Activated CD4-positive, alpha-beta memory T cell treated with anti-CD3 and anti-CD28 coated beads for 36 hours (primary cell): ENCODE measurements at places on chromosomes 12 and 14.
A peak's percentile ranks its signal among the peaks of the same experiment; 100 is the strongest.

- no peak for DNase-seq
Observed at GRCh38 chr14:24403294-24403998, 4.6 kb downstream of the NYNRIN start.

GRCh38 chr12:127108360-127109215 is 1158.4 kb upstream of the TMEM132C start:
- peak; percentile 63 for DNase-seq

DNA sequence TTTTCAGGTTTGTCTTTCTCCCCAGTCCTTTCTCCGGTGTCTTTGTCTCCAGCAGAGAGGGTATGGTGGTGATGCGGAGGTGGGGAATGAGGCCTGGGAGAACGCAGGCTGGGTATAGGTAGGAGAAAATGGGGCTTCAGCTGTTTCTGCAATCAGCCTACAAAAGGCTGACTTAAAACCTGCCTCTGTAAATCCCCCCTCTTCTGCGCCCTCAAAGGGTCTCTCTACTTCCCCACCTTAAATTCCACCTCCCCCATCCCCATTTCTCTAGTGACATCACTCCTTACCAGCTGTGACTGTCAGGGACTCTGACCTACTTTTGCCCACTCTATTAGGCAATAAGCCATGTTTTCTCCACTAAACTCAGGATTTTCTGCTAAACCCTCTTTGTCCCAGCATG is 8.1 kb upstream of the RIMKLB start:
- no peak for DNase-seq

DNA sequence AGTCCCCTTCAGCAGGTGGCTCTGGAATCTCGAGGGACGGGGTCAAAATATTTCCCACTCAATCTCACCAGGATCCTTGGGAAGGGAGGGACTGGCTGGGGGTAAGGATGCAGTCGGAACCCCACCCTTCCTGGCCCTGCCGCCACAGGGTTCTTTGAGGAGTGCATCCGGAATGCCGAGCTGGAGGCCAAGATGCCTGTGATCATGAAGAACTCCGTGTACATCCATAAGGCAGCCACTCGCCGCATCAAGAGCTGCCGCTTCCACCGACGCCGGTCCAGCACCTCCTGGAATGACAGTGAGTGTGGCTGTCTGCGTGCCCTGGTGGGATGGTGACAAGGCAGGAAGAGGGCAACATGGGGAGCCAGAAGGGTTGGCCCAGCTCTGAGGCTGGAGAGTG is 43.1 kb downstream of the PLEKHD1 start:
- DNase-seq = no peak

GRCh38 chr12:105342464-105342863 is 12.0 kb downstream of the C12orf75 start:
- DNase-seq = no peak

DNA sequence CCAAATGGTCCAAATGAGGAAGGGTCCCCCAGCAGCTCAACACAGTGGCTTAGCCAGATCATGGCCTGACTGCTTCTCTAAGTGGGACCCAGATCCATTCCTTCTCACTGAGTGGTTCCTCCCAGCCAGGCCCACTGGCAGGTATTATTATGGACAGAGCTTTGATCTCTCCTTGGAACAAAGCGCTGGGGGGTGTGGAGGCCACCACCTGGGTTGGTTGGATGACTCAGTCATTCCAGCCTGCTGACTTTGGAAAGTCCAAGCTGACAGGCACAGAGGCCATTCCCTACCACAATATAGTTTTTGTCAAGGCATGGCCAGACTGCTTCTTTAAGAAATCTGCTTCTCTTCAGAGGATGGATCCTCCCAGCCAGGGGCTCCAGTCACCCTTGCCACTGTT is 341.1 kb downstream of the BTG1 start:
- DNase-seq = no peak

DNA sequence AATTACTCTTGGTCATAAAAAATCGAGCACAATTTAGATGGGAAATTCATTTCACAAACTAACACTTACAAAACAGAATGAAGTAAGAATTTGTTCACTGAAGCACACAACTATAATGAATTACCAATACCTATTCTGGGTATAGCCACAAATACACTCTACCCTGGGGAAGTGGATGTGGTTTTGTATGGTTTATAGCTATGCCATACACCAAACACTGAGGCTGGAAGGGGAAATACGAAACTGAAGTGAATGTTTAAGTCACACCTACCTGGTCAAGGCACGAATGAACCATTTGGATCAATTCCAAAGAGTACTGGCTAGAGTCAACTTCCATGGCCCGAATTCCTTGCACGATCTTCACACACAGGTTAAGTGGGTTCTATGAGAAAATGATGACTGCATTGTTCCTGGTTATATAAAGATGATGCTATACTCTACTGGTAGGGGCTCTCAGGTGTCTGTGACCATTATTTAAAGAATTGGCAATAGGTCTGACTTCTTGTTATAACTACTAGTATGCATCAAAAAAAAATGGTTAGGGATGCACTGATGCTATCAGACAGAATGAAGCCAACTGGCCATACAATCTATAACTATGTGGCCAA is 12.8 kb downstream of the NEK9 start:
- no peak for DNase-seq

- no peak for DNase-seq
Observed at GRCh38 chr12:104163631-104164030, 25.6 kb upstream of the NFYB start.

GRCh38 chr14:65496178-65496993 is 83.9 kb downstream of the FUT8 start:
- no peak for DNase-seq

GRCh38 chr14:55532645-55533344 is 47.2 kb upstream of the KTN1 start:
- no peak for DNase-seq

DNA sequence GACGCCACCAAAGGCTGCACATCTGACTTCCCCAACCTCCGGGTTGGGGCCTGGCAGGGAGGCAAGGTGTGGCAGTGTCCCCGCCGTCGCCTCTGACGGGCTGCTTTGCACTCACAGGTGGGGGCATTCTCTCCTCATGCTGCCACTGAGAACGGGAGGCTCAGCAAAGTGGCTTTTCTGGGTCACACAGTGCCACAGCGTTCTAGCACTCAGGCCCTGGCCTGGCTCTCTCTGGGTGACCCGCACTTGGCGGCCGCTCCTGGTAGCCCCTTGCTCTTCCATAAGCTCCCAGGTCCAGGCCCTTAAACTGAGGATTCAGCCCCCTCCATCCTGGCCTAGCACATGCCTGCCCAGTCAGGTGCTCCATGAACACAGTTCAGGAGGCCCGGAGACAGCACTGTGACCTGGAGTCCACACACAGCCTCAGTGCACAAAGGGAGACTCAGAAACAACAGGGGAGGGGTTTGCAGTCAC is 25.2 kb downstream of the SERPINA1 start:
- no peak for DNase-seq

DNA sequence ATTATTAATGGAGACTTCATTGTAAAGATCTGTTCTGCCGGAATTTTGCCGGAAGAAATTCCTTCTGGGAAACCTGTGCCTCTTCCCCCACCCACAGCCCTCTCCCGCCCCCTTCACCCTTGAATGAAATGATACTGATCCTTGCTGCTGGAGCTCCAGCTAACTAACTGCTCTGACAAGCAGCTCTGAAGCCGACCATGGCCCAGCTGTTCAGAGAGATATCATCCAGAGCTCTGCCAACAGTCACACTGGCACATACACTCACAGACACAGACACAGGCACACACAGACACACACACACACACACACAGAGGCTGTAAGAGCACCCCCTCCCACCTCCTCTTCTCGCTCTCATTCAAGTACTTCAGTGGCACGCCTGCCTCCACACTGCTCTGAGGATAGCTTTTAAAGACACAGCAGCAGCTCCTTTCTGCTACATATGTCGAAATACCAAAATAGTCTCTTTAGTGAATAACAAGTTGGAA is 88.6 kb downstream of the R3HDM2 start:
- peak; percentile 12 for DNase-seq

DNA sequence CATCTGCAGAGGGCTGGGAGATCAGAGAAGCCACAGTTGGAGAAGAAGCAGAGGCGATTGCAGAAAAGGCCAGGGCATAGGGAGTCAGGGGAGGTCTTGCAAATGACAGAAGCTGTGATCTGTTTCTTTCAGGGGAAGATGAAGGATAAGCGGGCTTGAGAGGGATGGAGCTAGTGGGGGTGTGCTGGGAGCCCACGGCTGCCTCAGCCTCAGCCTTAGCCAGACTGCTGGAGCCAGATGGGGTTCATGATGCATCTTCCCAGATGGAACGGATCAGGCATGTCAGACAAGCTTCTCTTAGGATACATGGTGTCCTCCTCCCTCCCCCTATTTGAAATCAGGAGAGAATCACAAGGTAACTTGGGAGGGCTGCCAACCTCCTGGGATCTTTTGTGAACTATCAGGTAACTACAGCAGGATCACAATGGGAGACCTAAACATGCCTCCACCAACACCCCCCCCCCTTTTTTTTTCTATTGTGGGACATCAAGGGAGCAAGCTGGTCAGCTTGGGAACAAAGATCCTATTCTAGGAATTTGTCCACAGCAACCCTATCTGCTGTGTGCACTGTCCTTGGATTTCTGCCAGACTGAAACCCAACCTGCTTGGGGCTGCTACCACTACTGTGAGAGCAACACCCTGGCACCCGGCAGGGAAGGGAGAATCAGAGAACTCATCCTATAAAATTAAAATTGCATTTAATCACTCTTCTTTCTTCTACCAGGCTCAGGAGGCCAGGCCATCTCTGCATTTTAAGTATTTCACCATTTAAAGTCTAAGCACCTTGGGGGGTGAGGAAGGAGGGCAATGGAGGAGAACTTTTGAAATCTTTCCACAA is 10.7 kb upstream of the ATP2A2 start:
- DNase-seq = no peak

- no peak for DNase-seq
Observed at GRCh38 chr14:96095581-96096476, 56.7 kb downstream of the C14orf132 start.

DNA sequence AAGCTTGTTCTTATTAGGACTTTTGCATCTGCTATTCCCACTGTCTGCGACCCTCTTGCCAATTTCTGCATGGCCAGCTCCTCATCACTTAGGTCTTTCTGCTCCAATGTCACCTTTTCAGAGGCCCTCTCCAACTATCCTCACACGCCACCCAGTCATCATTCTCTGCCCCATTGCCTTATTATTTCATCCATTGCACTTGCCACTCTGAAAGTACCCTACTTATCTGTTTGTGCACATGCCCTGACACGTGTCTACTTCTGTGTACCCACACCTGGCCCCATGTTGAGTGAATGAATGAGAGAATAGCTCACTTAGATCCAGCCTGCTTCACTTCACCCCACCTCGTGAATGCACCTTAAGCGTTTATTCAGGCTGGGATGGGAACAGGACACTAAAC is 218.7 kb upstream of the TBX3 start:
- no peak for DNase-seq

DNA sequence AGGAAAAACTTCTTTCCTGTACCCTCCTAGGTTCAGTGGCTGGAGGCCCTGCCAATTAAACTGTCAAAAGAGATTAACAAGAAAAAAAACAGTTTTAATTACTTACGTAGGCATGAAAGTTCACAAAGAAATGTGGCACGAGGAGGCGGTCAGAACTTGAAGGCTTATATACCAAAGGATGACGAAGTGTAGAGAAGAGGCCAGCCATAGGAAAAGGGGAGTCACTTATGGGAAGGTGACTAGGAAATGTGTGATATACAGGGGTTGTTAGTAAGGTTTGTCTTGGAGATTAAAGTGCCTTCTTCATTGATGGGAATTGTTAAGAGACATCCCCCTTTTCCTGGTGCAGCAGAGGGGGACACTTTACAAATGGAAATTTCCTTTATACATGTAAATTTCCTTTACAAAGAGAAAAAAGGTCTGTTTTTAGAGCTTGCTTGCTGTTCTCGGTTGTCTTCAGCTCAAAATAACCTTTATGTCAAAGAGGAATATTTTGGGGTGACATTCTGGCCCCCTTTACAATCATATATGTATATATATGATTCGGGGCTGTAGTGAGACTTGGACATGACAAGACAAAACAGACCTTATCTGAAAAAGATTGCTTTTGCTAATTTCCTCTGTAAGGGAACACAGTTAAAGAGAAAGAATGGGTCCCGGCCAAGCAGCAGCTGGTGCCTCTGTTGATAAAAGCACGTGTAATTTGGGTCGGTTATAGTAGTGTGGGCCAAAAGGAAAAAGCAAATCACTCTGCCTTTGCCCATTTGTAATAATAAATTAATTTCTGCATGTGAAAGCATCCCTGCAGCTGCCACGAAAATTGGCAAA is 38.6 kb downstream of the SYNE2 start:
- no peak for DNase-seq

DNA sequence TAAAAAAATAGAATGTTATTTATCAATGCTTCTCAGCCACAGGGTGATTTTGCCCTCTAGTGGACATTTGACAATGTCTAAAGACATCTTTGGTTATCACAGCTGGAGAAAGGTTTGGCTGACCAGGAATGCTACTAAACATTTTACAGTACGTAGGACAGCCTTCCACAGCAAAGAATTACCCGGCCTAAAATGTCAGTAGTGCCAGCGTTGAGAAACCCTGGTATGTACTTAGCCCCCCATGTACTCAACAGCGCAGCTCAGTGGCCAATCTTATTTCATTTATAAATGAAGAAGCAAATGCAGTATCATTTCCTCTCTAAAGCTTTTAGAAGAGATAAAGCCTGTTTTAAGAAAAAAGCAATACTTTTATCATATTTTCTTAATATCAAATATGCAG is 5.8 kb downstream of the MARK3 start:
- DNase-seq = peak; percentile 47

GRCh38 chr12:2284857-2285256 is 232.1 kb downstream of the CACNA1C start:
- DNase-seq = peak; percentile 45

DNA sequence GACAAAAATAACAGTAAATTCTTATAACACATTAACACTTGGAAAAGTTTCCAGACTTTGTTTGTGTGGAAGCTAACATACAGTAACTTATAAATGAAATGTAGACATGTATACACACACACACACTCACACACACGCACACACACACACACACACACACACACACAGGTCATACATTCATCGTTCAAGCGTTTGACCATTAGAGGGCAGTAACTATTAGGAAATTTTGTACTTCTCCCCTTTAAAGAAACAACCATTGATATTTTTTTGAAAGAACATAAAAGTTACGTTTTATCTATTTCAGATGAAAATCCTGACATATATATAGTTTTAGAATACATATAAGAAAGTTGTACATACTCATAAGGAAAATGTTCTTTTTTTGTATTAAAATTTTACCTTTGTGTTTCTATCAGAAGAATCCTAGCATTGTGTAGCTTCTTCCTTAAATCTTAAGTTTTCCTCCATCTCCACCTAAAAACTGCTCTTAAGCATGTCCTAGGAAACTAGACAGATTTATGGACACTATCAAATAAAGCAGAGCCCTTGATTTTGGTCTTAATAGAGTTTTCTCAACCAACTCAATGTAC is 29.0 kb downstream of the PTPRQ start:
- no peak for DNase-seq

- no peak for DNase-seq
Observed at GRCh38 chr14:104520620-104521410, 58.7 kb upstream of the C14orf180 start.

- no peak for DNase-seq
Observed at GRCh38 chr12:104964167-104964855, 6.2 kb upstream of the SLC41A2 start.
